ENCODE measurements at places on chromosomes 2 and 18. TPM values are rescaled to one million over a fixed set of nuclear protein-coding genes. Genes with fewer than 3 reads are reported as not detected.

DES gene
- total RNA-seq = not detected

TCF23 gene
- not detected for total RNA-seq

RTTN gene
- total RNA-seq = 28.2 TPM

FAM110C gene
- 0.47 TPM for total RNA-seq

OSGEPL1 gene
- 12.2 TPM for total RNA-seq

BOK gene
- total RNA-seq = 0.17 TPM

FAM237A gene
- total RNA-seq = not detected

CNTNAP5 gene
- not detected for total RNA-seq

C2orf72 gene
- 0.66 TPM for total RNA-seq

BIRC6 gene
- 105 TPM for total RNA-seq

Data from activated CD4-positive, alpha-beta T cell treated with anti-CD3 and anti-CD28 coated beads, Interleukin-2, amount 10 ng/mL, durations not matched to agents 24 days and 14 days (primary cell).